ENCODE measurements at places on chromosomes 3 and 15. TPM values are rescaled to one million over a fixed set of nuclear protein-coding genes. Genes with fewer than 3 reads are reported as not detected.

- no peak for DNase-seq
Observed at GRCh38 chr3:9500108-9501050, 53.2 kb downstream of the LHFPL4 start.

Gene ACY1
- total RNA-seq, result 159 TPM

DNA sequence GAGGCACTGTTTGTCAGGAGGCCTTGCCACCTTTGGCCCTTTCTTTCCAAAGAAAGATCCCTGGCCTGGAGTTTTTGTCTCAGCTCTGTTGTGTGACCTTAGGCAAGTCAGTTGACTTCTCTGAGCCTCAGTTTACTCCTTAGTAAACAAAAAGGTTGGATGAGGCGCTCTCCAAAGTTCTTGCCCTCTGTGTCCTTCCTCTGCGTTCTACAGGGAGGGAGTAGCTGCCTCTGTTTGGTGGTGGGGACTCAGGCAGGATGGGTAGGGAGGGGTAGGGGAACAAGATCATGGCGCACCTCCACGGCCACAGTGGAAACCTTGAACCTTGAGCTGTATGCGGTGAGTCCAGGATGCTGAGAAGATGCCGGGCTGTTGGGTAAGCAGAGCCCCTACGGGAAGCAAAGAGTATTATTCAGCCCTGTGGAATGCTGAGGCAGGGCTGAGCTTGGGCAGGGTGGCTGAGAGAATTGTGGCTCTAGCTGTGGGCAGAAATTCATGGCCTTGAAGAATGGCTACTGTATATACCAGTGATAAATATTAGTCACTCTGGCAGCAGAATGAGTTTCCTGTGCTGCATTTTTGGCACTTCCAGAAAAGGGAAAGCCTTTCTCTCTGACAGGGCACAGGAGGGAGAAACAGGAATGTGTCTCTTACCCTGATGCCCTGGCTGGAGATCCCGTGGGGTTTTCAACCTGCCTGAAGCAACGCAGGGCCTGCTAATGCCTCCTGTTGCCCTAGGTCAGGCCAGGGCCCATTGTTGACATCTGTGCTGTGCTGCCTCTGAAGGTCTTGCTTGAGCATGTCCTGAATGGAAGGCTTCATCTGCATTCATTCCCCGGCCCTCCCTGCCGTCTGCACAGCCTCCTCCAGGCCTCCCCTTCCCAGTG is 39.9 kb downstream of the SMAD3 start:
- peak; percentile 86 for DNase-seq

DNA sequence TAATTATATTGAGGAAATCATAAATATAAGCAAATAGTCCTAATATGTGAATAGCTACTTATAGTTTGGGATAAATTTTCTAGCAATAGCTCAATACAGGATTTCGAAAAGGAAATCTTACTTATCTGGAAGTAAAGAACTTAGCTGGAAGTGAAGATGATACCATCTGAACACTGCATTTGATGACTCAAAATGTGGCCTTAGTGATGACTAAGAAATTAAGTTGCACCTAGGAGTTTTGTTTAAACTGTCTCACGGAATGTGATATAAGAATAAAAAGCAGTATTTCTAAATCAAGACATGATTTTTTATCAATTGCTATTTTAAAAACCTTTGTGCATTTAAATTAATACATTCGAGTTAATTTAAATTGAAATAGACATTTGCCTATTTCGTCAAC is 91.2 kb downstream of the EOMES start:
- DNase-seq, result no peak

Gene GOLGA8G
- not detected for total RNA-seq

- DNase-seq, result no peak
Observed at GRCh38 chr3:172371544-172371943, 76.7 kb downstream of the GHSR start.

Gene MAP3K13
- total RNA-seq, result 20.6 TPM

DNA sequence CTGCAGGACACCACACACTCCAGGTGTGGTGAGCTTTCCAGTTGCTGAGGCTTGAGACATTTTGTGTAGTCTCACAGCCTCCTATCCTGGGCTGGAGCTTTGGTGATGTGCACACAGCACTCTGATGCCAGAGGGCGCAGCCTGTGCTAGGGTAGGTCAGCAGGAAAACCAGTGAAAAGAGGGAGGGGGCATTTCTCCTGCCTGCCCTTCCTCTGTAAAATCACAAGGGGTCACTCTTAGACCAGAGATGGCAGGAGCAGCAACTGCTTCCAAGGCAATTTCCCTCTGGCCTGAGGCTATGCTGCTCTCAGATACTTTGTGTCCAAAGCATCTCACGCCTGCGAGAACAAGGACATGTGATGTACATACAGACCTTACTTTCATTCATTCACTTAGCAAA is 16.5 kb upstream of the MUSTN1 start:
- DNase-seq, result peak; percentile 54

Gene TMEM212
- total RNA-seq, result not detected

DNA sequence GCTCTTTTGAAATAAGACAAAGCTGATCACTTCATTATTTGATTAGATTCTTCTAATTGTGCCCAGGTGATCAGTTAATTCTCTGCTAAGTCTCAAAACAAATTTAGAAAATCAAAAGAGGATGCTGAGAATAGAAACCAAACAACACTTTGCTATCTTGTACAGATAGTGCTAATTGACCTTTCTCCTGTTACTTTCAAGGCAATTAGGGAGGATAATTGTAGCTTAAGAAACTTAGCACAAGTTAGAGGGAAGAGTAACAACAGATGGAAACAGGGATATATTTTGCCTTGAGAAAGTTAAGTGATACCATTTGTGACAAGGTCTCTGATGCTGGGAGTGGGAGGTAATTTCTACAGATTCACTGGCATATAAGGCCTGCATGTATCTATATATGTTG is 344.8 kb upstream of the GRM7 start:
- no peak for DNase-seq

GRCh38 chr15:33797651-33798050 is 170.6 kb upstream of the CHRM5 start:
- DNase-seq, result no peak

DNA sequence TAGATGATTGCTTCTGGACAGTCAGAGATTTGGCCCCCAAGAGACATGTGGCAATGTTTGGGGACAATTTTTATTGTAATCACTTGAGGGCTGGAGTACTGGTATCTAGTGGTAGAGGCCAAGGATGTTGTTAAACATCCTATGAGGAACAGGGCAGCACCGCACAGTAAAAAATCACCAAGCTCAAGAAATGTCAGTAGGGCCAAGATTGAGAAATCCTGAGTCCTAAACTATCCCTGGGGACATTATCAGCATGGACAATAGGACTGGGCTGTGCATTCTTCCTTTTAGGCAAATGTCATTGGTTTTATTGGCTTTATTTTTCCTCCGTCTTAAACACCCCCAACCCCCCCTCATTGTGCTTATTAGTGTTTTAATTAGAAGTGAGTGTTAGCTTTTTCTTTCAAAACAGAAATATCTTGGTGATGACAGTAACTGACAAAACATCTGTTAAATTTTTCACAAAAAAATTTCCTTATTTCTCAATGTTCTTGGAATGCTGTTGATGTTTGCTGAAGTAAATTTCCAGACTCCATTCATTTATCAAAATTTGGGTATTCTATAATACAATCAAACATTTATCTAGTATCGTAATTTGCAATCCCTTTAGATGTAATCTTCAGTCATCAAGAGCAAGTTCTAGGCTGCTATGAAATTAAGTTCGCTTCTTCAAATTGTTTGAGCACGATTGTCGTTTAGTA is 944.4 kb downstream of the VGLL3 start:
- no peak for DNase-seq

- no peak for DNase-seq
Observed at GRCh38 chr3:71991046-71991445, 206.1 kb upstream of the PROK2 start.

- DNase-seq, result no peak
Observed at GRCh38 chr3:136595913-136596697, 156.1 kb downstream of the STAG1 start.

DNA sequence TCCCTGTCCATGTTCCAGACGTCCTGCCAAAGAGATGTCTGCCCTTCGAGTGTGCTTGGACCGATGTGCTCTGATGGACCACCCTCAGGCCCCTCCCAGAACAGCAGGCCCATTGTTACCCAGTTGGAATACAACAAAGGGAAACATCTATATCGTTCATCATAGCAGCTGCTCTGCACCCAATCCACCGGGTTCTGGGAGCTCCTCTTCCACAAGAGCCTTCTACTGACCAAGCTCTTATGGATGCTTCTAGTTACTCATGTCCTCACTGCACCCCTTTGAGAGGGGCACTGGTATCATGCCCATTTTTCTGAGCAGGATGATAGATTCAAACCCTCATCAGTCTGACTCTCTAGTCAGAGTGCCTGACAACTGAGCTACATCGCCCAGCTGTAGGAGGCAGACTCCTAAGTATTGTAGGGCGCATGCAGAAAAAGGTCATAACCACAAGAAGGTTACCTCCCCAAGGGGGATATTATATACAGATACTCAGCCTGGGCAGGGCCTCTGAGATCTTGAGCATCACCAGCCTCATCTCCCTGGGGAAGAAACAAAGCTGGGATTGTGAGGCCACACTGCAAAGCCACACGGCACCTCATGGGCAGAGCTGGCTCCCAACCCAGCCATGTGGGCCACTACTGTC is at the start of gene SSUH2:
SSUH2 (minus strand) TSS at position 51 of the 643 bp plus-strand sequence; CDS start at position 11, 40 bp downstream.
- no peak for DNase-seq

DNA sequence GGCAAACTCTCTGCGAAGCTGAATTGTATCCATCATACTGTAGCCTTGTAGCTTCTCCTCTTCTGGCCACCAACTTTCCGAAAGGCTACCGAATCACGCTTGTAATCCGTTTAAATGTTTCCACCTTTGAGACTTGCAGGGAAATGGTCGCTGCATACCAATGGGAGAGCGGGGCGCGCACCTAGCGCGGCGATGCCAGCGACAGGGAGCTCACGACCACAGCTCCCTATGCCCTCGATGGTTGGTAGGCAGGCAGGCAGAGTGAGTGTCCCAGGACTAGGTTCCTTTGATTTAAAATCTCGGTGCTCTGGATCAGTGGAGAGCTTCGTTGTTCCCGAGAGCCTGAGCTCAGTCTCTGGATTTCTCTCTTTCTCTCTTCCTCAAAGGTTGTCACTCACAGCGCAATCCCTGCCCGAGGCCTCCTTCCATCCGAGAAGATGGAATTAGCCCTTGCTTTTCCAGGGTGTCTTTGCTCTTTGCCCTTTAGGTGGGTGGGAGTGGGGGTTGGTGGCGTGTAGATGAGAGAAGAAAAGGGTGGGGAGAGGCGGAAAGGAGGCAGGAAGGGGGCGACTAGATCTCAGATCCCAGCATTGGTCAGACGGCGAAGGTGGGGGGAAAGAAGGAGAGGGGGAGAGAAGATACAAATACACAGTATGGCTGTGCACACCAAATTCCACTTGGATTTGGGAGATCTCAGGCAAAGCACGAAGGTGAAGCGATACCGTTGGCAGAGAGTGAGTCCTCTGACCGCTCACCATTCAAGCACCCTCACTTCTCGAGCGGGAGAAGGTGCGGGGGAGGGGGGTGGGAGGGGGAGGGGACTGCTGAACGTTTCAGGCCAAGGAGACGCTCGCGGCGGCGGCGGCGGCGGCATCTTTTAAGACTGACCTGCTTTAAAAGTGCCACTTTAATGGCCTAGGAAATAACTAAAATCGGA is at the start of gene SLITRK3:
SLITRK3 (minus strand) TSS at position 745 of the 937 bp plus-strand sequence. CDS start 5,554 bp downstream, outside the sequence.
- no peak for DNase-seq

- DNase-seq, result no peak
Observed at GRCh38 chr3:54634122-54634469, 293.8 kb downstream of the LRTM1 start.

DNA sequence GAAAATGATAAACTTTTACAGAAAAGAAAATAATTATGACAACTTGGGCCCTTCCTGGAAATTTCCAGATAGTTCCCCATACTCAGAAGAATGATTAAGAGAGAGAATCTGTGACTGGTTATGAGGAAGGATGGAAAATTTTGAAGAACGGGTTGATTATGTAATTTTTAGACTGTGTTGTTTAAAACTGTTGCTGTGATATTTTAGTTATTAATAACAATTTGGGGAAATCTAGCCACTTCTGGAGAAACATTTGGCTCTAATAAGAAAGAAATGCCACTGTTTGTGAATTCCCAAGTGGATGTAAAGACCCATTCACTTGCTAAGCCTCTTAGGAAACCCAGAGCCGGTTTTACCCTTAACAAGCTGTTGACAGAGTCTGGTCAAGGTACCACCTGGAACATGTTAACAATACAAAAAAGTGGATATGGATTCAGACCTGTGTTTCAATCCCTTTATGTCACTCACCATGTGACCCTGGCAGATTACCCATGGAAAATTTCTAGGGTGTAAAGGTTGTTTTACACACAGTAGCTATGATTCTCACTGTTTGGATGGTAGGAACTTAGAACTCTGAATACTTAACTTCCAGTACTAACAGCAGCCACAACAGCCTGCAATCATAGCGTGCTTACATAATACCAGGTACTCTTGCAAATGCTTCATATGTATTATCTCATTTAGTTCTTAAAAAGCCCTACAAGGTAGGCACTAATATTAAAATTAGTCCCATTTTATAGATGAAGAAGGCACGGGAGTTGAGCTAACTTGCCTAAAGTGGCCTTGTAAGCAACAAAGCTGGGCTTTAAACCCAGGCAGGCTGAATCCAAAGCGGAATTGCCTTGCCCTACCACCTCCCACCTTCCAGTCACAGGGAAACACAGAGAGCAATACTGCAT is 32.0 kb downstream of the ZBTB38 start:
- no peak for DNase-seq

Gene TMEM202
- total RNA-seq, result not detected

GRCh38 chr3:32882189-32882588 is 64.4 kb downstream of the TRIM71 start:
- no peak for DNase-seq

Gene CLDN16
- 15.8 TPM for total RNA-seq

DNA sequence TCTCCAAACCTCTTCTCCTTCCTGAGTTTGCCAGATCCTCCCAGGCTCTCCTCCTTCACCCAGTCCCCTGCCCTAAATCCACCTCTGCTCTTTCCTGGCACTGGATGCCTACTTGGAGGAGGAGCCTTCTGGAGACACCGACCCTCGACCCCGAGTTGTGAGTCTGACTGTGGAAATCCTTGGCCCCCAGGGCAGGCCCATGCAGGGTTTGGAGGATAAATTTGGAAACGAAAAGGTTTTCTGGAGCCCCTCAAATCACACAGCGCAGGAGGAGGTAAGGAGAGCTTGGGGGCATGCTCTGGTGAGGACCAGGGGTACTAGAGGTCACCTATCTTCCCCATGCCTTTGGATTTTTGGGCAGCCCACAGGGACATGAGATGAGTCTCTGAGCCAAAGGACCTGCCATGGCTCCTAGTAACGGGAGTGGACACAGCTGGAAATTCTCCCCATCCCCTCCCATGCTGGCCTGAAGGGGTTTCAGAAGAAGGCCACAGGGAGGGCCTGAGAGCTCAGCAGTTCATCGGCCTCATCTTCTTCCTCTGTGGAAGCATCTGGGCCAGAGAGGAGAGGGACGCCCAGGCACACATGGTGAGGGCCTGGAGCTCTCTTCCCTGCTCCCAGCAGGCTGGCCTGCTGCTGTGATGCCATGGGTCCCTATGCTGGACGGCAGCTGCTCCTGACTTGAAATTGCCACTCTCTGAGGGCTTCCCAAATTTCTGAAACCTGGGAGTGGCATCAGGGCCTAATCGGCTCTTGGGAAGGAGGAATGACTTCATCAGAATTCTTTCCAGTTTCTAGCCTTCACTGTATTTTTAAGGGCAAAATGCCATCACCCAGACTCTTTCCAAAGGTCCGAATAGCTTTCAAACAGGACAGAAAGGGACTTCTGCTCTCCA is 68.6 kb upstream of the ITGA11 start:
- DNase-seq, result no peak

Measured in Caki2 (cell line).